Gastroesophageal sphincter (tissue), 4 donors: ENCODE measurements at places on chromosomes 13 and 19.
A peak's percentile ranks its signal among the peaks of the same experiment; 100 is the strongest.

DNA sequence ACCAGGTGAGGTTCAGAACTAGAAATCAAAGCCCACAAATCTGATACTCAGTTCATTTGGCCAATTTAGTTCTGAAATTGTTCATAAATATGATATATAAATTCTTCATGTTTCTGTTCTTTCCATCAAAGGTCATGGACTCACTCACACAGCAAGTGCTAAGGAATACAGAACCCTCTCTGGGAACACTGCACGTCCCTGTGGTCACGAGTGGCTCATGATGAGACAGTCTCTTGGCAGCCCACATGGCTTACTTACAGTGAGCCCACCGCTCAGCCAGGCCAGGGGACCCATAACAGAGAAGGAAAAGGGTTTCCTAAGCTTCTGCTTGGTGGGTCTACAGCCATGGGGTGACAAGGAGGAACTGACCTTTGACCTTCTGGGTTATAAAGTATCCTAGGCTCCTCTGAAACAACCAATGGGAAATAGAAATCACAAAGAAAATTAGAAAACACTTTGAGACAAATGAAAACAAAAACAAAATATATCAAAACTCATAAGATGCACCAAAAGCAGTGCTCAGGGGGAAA is 67.4 kb downstream of the CDADC1 start:
- no peak for ATAC-seq

DNA sequence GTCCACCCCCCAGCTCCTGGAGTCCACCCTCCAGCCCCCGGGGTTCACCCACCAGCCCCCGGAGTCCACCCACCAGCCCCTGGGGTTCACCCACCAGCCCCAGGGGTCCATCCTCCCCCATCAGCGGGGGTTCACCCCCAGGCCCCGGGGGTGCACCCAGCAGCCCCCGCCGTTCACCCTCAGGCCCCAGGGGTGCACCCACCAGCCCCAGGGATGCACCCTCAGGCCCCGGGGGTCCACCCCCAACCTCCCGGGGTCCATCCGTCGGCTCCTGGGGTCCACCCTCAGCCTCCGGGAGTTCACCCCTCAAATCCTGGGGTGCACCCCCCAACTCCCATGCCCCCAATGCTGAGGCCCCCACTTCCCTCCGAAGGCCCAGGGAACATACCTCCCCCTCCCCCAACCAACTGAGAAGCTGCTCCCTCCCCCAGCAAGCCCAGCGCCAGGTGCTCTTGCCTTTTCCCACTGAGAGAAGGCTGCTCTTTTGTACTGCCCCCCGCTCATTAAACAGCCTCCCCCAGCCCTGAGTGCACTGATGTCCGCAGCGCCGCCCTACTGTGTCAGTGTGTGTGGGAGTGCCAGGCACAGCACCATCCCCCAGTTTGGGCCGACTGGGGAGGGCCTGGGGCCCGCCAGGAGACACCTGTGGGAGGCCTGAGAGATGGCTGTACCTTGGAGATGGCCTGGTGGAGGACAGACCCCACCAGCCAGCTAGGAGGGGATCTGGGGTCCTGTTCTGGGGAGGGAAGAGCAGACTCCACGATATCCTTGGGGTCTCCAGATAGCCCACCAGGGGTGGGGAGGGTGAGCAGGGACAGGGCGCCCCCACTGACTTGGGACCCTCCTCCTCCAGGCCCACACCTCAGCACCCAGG is 750 bp upstream of the AMH start:
- ATAC-seq: no peak

- peak; percentile 31 for ATAC-seq
These were observed at the start of gene USF2 for GRCh38 chr19:35268536-35269437. Gene USF2, plus strand, starts transcription at chr19:35268962. Its CDS starts 140 bp downstream, at chr19:35269102.

GRCh38 chr19:7900931-7901330 is 2.7 kb upstream of the MAP2K7 start:
- ATAC-seq: no peak

GRCh38 chr13:98536729-98537128 is 40.2 kb downstream of the STK24 start:
- ATAC-seq: no peak

GRCh38 chr13:65909501-65909900 is 1320.6 kb downstream of the PCDH9 start:
- no peak for ATAC-seq

DNA sequence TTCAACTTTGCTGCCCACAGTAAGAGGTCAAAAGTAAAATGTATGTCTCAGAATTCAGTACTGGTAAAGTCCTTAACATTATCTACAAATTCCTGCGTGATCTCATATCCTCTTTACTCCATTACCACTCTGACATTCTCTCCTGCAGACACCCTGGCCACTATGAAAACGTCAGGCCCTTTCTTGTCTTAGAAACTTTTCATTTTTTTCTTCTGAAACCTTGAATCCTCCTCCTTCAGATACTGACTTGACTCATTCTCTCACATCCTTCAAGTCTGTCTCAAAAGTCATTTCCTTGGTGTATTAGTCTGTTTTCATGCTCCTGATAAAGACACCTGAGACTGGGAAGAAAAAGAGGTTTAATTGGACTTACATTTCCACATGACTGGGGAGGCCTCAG is 262.3 kb downstream of the POU4F1 start:
- no peak for ATAC-seq

DNA sequence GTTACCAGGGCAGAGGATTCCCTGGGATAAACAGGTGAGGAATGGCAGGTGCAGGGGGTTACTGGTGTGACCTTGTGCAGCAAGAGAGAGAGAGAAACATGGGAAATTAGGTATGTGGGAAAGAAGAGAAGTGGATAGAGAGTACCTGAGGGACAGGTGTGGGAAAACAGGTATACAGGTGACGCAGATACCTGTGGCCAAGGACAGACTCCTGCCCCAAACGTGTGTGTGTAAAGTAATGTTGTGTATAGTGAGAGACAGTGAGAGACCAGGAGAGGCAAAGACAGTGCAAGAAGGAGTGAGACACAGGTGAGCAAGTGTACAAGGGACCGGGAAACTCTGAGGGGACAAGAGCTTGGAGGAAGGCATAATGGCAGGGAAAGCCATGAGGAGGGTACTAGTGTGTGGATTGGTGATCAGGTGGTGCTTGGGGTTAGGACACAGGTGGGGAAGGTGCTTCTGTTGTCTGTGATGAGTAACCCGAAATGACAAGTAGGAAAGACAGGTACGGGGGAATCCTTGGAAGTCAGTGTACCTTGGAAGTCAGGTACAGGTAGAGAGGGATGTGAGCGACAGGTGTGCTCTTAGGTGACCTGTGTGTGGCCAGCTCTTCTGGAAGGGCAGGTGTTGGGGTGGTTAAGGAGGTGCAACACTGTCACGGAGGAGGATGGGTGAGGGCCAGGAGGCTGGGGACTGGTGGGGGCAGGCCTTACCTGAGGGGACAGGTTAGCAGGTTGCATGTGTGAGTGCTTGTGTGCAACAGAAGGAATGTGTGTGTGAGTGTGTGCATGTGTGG is 2.8 kb downstream of the ERFL start:
- ATAC-seq: no peak

DNA sequence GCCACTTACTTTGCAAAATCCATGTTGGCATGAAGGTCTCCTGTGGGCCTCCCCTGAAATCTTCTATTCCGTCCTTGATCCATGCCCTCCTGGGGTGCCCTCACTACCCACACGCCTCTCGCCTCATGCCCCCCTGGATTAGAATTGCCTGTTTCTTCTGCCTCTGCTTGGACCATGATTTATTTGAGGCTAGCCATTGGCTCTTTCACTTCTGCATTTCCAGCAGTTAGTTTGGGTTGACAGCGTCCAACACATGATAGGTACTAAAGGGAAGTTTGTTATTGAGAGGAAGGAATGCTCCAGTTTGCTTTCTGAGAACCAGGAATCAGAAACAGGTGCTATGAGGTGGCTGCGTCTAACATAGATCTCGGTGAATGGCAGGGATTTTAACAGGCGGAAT is 30.5 kb upstream of the TPTE2 start:
- ATAC-seq: no peak

DNA sequence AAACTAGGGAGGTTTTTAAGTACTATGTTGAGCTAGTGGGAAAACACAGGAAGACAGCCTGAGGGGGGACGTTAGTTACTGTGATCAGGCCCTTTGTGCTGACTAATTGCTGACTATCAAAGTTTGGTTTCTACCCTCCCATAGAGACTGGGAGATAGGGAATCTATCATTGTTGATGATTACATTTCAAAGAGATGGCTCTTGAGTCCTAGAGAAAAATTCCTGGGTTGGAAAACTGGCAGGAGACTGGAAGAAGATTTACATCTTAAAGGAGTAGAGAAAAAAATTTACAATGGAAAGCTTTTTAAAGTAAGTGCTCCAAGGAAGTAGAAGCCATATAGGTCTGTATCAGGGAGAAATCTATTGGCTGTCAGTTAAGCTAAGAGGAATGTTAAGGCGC is 522.0 kb upstream of the KLHL1 start:
- ATAC-seq: no peak

DNA sequence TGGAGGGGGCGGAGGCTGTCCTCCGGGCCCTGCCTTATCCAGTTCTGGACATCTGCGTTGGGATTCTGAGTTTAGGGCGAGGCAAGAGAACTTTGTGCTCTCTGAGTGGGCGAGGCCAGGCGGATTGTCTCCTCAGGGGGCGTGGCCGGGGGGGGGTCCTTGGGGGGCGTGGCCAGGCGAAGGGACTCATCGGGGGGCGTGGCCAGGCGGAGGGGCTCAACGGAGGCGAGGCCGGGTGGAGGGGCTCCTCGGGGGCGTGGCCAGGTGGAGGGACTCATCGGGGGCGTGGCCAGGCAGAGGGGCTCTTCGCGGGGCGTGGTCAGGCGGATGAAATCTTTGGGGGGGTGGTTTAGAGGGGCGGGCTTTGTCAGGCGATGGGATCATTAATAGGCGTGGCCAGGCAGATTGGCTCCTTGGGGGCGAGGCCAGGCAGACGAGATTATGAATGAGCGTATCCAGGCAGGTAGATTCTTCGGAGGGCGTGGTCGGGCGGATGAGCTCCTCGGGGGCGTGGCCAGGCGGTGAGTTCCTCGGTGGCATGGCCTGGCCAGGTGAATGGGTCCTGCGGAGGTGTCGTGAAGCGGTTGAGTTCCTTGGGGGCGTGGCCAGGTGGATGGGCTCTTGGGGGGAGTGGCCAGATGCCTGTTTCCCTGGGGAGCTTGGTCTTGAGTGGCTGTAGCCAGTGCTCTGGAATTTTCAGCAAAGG is 10.3 kb upstream of the CACNG7 start:
- ATAC-seq: no peak

- ATAC-seq: no peak
These were observed 36.9 kb upstream of the DCUN1D2 start for GRCh38 chr13:113527272-113527958.

DNA sequence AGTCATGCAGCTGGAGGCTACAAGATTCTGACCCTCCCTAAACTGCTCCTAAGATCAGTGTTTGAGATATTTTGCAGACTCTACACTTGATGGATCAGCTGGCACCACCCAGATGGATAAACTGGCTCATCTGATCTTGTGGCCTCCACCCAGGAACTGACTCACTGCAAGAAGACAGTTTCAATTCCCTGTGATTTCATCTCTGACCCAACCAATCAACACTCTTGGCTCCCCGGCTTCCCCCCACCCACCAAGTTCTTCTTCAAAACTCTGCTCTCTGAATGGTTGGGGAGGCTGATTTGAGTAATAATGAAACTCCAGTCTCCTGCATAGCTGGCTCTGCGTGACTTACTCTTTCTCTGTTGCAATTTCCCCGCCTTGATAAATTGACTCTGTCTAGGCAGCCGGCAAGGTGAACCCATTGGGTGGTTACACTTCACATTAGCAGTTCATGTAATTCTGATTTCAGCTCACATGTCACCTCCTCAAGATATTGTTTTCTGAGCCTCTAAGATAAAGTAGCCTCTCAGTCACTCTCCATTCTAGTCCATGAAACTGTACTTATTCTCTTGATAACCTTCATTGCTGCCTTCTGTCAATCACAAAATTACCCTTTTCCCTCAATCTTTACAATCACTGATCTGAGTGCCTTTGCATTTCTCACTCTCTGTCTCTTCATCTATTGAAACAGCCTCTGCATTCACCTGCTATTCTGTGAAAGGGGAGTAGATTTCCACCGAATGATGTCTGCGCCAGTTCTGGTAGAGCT is 9.9 kb upstream of the FPR3 start:
- ATAC-seq: peak; percentile 93

DNA sequence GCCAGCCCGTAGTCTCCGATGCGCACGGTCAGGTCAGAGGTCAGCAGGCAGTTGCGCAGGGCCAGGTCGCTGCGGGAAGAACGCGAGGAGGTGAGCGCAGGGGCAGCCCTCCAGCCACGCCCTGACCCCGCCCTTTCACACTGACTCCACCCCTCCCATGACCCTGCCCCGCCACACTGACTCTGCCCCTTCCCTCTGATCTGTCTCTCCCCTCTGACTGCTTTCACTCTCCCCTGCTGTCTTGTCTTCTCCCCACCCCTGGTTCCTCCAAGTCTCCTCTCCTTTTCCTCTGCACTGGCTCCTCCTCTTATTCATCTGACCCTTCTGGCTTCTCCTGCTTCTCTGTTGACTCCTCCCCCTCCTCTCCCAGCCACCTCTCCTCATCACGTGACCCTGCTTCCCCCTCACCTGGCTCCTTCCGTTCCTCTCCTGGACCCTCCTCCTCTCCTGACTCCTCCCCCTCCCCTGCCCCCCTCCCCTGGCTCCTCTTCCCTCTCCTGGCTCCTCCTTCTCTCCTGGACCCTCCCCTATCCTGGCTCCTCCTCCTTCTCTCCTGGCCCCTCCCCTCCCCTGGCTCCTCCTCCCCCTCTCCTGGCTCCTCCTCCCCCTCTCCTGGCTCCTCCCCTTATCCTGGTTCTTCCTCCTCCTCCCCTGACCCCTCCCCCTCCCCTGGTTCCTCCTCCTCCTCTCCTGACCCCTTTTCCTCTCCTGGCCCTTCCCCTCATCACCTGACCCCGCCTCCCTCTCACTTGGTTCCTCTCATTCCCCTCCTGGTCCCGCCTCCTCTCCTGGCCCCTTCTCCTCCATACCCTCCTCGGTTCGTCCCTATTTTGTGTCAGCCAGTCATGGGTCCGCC is 9.9 kb downstream of the LMTK3 start:
- no peak for ATAC-seq

- peak; percentile 45 for ATAC-seq
These were observed at the start of gene ATP1A3 for GRCh38 chr19:41993612-41994483. Gene ATP1A3, minus strand, starts transcription at chr19:41994230. Its CDS starts 154 bp downstream, at chr19:41994076.

DNA sequence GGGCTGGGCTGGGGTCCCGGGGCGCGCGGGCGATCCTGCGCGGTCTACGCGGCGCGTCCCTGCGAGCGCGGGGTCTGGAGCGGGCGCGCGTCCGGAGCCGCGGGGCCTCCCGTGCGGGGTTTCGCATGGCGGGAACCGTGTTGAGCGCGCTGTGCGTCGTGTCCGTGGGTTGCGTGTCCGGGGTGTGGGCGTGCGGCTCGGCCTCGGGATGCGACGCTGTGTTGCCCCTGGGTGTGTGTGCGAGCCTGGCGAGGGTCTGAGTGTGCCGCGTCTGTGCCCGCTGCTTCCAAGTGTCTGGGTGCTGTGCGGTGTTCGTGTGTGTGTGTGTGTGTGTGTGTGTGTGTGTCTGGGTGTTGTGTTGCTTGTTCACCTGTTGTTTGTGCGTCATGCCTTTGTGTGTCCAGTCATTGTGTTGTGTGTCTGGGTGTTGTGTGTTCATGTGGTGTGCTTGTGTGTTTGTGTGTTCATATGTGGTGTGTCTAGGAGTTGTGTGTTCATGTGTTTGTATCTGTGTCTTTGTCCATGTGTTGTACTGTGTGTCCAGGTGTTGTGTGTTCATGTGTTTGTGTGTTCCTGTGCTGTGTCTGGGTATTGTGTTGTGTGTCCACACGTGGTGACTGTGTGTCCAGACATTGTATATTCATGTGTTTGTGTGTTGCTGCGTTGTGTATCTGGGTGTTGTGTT is 552 bp downstream of the PLK5 start:
- ATAC-seq: no peak
